ENCODE measurements at places on chromosomes 1 and 21. TPM values are rescaled to one million over a fixed set of nuclear protein-coding genes. Genes with fewer than 3 reads are reported as not detected.

Gene LRRC38
- total RNA-seq = not detected

Gene TMEM125
- total RNA-seq = not detected

Gene HES3
- not detected for total RNA-seq

Gene GJA5
- 2.0 TPM for total RNA-seq

Gene NPHS2
- total RNA-seq = not detected

Gene GPR52
- total RNA-seq = 1.6 TPM

Gene MAP3K7CL
- 6.7 TPM for total RNA-seq

Gene TCP10L
- total RNA-seq = not detected

Gene PAX7
- total RNA-seq = not detected

Gene RUNX3
- not detected for total RNA-seq

Gene CCDC181
- not detected for total RNA-seq

Gene CD34
- total RNA-seq = 42.1 TPM

Gene AMY1A
- total RNA-seq = not detected

Gene CFAP74
- total RNA-seq = not detected
